GF-D8 (cell line): ENCODE measurements at places on chromosomes 11 and 22.

- DNase-seq = no peak
Observed at GRCh38 chr11:64793271-64794160, 9.5 kb downstream of the MAP4K2 start.

- DNase-seq = no peak
Observed at GRCh38 chr11:29319210-29319609, 697.6 kb downstream of the KCNA4 start.

DNA sequence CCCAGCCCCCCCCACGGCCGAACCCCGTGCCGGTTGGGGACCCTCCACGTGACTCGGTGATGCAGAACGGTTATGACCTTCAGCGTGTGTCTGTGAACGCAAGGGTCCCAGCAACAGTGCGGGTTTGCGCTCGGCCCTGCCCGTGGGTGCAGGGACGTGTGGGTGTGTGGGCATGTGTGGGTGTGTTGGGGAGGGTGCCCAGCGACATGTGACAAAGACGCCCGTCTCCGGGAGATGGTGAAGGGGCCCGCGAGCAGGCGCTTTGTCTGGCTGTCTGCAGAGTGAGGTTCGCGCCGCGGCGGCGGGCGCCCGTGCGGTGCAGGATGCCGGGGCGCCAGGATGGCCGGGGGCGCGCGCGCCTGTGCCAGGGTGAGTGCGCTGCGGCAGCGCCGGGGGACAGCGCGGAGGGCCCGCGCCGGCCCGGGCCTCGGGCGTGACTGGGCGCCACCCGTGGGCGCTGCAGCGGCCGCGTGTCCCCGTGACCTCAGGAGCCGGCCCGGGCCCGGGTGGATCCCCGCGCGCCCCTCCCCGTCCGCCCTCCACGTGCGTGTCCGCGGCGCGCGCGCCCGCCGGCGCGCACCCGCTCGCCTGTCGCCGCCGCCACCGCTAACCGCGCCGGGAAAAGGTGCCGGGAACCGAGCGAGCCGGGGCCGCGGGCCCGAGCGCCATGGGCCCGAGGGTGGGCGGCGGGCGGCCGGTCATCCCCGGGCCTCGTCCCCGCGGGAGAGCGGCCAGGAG is at the start of gene LRFN4:
Gene LRFN4 (plus strand): TSS at position 569 of the 738 bp plus-strand sequence. CDS start 681 bp downstream, outside the sequence.
- no peak for DNase-seq

DNA sequence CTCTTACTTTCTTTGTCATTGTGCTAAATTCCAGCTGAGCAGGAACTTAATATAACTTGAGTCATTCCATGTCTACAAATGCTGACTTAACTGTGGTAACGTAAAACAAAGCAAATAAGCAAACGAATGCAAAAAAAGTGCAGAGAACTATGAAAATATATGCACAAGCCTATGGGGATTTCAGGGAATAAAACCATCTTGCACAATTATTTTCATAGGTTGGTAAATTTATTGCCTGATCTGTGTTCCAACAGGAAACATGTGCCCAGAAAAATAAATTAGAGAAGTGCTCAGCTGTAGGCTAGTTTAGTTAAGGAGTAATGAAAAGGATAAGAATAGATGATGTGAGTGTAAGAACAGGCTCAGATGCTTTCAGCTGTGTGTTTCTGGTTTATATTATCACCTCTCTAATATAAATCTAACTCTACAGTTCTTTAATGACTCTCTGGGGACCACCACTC is 1169.3 kb downstream of the LRRC4C start:
- no peak for DNase-seq

DNA sequence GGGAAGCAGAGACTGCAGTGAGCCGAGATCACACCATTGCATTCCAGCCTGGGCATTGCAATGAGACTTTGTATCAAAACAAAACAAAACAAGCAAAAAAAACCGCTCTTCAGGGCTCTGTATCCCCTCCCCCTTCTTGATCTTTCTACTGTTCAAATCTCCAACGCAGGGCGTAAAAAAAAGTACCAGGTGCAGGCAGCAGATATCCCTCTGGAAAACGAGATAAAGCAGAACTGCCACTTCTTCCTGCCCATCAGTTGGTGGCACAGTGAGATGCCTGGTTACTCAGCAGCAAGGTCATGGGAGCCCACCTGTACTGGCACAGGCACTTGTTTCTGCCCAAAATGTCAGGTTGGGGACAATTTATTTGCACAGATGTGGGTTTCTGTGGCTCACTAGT is 11.2 kb downstream of the CCS start:
- DNase-seq = no peak
